ENCODE measurements at places on chromosomes 1 and 21.

- DNase-seq, result no peak
These were observed 183.5 kb downstream of the CDC42BPA start for GRCh38 chr1:227134686-227135314.

DNA sequence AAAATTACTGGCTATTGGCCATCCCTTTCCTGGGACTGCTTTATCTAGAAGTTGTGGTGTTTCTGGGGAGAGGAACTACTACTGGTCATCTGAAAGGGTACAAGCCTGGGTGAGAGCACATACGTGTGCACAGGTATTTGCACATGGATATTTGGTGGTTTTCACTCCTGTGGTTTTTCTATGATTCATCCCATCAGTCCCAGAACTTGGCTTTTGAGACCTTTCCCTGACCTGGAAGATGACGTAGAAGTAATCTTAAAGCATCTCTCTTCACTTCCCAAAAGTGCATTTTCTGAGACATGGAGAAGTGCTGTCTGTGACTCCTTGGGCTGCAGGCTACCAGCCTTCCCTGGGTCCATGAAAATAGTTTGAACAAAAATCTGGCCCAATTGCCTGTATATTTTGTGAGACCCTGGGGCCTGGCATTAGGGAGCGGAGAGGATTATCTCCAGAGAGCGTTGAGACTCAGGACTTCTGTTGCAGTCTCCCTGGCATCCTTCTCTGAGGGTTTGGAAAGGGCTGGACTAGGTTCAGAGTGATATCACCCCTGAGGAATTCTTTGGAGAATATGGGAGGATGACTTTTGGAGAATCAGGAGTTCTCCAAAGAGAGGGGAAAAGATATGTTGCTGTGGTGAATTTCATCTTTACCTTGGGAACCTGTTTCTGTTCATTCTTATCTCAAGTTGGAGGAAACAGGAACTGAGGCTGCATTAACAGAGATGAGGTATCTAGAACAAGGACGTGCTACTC is 130.8 kb downstream of the NOS1AP start:
- DNase-seq, result no peak

- DNase-seq, result no peak
These were observed 17.2 kb downstream of the DNAJC16 start for GRCh38 chr1:15543589-15544568.

DNA sequence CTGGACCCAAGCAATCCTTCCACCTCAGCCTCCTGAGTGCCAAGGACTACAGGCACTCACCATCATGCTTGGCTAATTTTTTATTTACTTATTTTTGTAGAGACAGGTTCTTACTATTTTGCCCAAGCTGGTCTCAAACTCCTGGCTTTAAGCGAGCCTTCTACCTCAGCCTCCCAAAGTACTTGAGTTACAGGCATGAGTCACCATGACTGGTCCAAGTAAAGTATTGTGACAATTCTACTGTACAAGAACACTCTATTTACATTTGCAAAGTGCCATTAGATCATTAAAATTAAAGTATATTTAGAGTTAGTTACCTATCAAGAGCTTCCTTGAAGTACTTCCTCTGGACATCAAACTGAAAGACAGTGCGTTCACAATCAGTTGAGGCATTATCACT is 44.8 kb downstream of the NRDC start:
- DNase-seq, result no peak

DNA sequence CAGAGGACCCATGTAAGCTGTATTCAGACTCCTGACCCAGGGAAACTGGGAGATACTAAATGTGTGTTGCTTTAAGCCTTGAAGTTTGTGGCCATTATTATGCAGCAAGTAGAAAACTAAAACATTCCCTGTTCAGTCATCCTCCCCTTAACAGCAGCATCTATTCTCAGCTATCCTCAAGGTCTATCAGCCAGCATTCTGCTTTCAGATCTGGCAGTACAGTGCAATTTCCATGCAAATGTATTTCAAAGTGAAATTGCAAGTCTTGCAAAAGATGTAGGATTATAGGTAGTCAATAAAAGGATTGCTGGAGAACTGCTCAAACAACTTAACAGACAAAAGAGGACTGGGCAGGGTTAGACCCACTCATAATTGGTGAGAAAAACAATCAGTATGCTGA is 111.3 kb downstream of the NOS1AP start:
- no peak for DNase-seq

DNA sequence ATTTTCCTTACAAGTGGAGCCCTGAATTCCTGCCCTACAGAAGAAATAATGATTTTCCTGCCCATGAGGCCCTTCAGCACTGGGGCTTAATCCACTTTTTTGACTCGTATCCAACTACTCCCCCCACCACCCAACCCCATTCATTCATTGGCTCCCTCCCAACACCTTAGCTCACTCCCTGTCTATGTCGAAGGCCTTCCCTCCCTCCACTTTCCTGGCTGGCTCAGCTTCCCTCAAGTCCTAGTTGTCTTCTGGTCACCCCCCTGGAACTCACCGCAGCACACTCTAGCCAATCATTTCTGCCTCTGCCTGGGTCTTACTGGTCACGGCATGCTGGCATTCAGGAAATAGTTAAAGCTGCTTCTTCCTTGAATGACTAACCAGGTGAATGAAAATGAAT is 118.9 kb downstream of the PGBD5 start:
- DNase-seq, result no peak

DNA sequence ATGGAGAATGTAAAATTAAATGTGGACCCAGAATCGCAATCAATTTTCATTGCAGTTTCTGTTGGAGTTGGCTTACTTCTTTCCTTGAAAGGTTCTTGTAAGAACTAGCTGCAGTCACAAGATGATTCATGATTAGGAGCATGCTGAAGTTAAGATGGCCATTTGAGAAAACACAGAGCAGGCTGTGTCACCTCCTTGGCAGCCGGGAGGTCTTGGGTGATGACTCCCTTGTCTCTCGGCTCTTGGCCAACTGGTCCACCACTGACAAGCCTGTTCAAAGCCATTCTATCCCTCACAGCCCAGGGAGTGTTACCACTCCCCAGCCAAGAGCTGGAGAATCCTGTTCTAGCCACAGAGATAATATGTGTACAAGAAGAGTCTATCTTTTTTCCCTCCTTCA is 40.6 kb downstream of the OPTC start:
- DNase-seq, result no peak

DNA sequence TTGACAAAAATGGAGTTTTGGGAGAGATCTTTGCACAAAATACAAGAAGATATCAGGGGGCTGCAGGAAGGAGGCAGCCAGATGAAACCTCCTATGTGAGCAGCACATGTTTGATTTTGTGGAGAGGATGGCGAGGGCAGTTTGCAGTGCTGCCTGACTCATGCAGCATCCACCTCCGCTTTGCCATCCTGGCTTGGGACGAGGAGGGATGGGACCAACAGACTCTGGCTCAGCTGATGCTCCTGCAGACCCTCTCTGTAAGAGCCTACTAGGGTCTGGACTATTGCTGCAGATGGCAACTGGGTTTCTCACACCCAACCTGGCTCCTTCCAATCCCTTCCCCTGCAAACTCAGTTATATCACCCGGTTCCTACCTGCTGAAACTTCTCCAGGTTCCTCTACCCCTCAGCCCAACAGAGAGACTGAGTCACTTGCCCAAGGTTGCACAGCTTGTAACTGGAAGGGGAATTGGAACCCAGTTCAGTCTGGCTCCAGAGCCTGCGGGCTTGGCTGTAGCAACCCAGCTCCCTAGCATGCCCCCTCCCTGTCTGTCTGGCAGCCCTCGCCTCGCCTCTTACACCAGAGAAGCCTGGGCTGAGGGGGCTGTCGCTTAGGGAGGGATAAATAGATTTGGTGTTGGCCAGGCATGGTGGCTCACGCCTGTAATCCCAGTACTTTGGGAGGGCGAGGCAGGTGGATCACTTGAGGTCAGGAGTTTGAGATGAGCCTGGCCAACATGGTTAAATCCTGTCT is 205.8 kb downstream of the PTPRU start:
- DNase-seq, result no peak

DNA sequence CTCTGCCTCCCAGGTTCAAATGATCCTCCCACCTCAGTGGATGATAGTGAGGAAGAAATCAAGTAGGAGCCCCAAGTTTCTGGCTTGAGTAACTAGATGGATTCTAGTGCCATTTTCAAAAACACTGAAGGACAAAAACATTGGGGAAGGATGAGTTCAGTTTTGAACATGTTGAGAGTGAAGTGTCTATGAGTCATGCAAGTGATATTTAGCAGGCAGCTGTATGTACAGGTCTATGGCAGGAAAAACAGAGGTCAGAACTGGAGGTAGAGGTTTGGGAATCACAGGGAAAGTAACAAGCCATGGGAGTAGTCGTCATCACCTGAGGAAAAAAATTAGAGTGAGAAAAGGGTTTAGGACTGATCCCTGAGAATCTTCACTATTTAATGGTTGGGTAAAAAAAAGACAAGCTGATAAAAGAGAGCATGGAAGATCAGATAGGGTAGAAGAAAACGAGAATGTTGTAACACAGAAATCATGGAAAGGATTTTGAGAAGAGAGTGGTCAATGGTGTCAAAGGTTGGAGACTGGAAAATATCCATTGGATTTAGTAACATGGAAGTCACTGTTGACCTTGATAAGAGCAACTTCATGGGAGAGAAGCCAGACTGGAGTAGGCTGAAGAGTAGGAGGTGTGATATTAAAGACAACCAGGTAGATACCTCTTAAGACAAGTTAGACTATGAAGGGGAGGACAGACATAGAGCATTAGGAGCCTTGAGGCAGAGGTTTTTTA is 53.1 kb downstream of the DIPK1A start:
- no peak for DNase-seq

DNA sequence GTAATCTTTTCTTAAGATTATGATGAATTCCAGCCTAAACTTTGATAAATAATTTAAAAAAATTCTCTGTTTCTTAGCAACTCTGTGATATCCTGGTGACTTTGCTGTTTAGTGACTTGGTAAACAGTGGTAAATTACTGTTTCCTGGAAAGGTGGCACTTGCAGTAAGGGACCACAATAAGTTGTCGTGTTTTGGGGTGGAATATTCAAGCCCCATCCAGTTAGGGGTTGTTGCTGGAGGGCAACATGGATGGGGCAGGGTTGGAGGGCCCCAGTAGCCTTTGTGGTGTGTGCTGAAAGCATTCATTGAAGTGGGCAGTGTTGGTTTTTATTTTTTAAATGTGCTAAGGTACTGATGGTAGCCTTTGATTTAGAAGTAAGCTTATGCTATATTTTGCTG is 30.3 kb downstream of the PRDM2 start:
- no peak for DNase-seq

- DNase-seq, result no peak
These were observed 293.5 kb downstream of the MRPL39 start for GRCh38 chr21:25313829-25314228.

GRCh38 chr1:94250341-94250740 is 13.0 kb upstream of the ARHGAP29 start:
- DNase-seq, result no peak

GRCh38 chr1:5479876-5480646 is 512.2 kb downstream of the NPHP4 start:
- DNase-seq, result no peak

DNA sequence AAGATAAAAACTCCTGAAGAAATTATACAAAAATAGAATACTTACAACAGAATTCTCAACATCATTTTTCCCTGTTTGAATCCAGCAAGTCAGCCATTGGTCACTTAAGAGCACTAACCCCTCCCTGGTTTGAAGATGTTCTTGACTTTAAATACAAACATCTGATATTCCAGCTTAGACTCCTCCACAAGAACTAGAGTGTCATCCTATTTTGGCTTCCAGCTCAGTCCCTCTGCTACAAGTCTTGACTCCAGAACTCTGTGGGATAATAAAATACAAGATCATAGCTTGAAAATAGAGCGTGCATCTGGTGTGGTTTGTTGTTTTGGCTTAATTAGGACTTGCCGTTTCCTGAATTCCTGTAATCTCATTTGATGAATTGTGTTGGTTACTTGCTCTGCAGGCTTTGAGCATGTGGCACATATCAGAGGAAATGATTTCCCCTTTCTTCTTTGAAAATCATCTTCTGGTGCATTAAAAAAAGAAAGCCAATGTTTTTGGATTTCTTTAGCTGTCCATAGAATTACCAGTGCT is 63.7 kb upstream of the DPT start:
- no peak for DNase-seq

DNA sequence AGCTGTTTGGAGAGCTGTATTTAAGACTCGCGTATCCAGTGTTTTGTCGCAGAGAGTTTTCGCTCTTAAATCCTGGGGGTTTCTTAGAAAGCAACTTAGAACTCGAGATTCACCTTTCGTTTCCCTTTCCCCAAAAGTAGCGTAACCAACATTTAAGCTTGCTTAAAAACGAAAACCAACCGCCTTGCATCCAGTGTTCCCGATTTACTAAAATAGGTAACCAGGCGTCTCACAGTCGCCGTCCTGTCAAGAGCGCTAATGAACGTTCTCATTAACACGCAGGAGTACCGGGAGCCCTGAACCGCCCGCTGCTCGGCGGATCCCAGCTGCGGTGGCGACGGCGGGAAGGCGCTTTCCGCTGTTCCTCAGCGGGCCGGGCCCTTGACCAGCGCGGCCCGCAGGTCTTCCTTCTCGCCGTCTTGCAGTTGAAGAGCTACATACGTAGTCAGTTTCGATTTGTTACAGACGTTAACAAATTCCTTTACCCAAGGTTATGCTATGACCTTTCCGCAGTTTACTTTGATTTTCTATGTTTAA is 1.9 kb downstream of the OLIG1 start:
- no peak for DNase-seq

DNA sequence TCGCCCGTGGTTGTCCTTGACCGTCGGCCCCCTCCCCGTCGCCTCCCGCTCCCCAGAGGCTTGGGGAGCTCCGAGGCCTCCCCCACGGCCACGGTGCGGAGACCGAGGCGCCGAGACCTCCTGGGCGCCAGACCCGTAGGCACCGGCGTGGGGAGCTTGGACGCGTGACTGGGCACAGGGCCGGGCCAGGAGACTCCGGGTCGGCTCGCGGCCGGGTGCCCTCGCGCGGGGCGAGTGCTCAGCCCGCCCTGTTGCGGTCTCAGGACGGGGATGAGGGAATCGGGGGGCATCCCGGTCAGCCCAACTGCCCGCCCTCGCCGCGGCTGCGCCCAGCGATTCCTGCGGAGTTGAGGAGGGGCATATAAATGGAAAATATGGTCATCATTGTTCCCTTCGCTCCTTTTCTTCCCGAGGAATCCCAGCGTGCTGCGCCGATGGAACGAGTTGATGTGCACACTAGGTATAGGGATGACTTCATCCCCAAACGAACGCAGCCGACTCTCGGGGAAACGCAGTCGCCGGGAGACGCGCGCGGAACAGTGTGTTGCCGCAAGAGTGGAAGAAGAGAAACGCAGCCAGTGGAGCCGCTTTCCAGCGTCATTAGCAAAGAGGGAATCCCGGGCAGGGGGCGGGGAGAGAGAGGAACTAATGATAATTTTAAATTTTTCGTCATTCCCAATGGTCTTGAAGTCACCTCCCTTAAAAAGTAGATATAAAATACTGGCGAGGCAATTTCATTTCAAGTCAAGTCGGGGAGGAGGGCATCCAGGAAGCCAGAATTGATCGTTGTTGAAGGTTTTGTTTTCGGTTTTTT is 747 bp upstream of the ENAH start:
- DNase-seq, result peak; percentile 0

DNA sequence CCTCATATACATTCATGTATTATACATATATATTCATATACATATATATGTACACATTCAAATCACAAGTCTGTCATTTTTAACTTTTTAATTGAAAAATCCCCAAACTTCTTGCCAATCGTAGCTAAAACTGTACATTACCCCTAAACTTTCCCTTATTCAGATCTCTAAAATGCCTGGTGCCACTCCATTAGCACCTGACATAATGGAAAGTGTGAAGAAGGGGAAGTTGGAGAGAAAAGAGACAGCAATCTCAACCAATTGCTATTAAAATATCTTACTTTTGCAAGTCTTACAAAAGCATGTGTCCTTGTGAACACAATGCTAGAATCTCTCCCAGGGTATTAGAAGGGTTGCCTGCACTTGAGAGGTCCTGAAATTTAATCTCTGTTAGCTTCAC is 22.7 kb upstream of the PRKACB start:
- DNase-seq, result no peak

All from stimulated activated CD8-positive, alpha-beta memory T cell treated with anti-CD3 and anti-CD28 coated beads, Interleukin-4, amount 100 ng/mL, for 24 hours (primary cell).